Vagina (tissue), 2 donors: ENCODE measurements at places on chromosomes 6 and 20. TPM values are rescaled to one million over a fixed set of nuclear protein-coding genes. Genes with fewer than 3 reads are reported as not detected.

GRCh38 chr20:25273541-25274358, 25.9 kb downstream of the PYGB start:
- DNase-seq = no peak

EMILIN3 gene
- total RNA-seq = 5.6 TPM

DNA sequence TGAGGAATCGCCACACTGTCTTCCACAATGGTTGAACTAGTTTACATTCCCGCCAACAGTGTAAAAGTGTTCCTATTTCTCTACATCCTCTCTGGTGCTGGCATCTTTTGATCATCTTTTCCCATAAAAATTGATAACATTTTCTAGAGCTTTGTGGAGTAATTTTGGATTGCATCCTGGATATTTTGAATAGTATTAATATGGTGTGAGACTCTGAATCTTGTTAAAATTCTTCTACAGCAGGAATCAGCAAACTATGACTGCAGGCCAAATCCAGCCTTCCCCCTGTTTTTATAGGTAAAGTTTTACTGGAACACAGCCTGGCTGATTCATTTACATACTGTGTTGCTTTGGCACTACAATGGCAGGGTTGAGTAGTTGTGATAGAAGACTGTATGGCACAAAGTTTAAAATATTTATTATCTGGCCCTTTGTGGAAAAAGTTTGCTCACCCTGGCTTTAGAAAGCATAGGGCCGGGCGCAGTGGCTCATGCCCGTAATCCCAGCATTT, 15.0 kb upstream of the RNF8 start:
- no peak for DNase-seq

- no peak for DNase-seq
Observed at GRCh38 chr6:101534386-101534785, 140.9 kb downstream of the GRIK2 start.

GRCh38 chr20:12660918-12661317, 347.9 kb upstream of the SPTLC3 start:
- DNase-seq = no peak

DNA sequence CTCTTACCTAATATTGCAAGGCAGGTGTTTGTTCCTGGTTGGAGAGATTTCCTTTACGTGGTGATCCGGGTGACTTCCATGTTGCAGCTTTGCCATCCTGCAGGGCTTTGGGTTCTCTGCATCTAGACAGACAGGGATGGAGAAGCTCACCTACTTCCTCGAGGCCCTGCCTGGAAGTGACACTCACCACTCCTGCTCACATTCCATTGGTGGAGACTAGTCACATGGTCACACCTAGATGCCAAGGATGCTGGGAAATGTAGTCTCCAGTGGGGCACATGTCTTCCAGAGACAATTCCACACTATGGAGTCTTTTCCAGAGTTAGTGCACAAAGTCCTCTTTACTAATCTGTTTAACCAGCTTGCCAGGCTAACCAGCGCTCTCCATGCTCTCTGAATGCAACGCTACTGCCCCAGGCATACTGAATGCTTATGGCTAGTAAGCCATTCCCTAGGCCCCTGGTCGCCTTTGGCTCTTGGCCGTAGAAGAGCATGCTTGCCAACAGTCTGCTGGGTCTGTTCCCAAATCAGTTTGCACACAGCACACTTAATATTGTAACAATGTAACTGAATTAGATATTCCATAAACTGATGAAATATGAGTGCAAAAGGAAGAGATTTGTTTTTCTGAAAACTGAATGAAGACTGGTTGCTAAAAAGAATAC, 6.7 kb upstream of the KCNK15 start:
- DNase-seq = no peak

PNLDC1 gene
- total RNA-seq = not detected

DNA sequence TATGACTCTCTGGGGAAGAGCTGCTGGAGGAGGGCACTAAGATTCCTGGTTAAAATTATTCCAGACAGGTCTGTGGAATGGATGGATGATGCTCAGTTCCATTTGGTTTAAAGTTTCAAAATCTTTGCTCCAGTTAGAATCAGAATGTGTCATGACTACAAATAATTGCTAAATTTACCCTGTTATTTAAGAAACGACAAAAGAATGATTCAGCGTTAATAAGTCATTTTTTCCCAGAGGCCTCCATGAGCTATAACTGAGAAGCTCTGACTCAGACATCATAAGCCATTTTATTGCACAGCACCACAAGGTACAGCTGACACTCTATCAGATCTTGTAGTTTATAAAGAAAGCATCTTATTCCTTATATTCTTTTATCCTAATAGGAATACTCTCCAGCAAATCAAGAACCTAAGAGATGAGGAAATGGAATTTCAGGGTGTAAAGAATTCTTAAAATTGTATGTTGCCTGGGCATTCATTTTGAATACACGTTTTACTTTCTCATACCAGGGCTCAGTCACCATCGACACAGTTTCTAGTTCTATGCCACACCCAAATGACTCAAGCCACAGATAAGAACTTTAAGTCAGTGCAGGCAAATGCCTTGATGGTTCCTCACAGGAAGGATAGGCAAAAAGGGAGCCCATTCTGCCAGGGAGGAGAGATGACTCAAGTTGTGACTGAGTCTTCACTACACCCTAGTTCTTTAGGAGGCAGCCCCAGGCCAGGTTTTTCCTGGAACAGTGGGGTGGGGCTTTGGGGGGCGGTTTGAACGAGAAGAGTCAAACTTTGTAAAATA, 636.0 kb downstream of the MMUT start:
- no peak for DNase-seq

DNA sequence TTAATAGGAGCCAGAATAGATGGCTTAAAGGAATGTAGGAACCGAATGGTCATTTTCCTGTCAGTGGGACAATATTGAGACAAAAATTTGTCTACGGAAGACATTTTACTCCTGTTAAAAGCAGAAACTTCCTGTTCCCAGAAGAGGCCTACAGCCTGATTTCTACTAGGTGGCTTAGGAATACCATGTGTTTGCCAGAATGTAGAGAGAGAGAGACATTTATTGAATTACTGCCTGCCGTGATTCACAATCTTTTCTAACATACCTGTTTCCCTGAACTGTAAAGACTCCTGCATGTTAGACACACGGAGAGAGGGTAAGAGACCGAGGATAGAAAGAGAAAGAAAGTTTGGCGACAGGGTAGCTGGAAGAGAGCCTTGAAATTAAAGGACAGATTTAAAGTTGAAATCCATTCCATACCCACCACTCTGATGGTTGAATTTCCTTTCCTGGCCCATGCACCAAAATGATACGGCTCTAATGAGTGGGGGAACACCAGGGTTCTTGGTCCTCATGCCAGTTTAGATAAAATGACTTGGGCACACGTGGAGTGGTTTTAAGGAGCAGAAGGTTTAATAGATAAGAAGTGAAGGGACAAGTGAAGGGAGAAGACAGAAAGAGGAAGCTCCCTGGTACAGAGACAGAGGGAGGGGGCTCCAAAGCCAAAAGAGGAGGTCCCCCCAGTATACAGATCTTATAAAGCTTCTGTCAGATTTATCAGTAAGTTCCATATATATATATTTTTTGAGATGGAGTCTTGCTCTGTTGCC, 22.5 kb downstream of the NCOA3 start:
- DNase-seq = no peak

DNA sequence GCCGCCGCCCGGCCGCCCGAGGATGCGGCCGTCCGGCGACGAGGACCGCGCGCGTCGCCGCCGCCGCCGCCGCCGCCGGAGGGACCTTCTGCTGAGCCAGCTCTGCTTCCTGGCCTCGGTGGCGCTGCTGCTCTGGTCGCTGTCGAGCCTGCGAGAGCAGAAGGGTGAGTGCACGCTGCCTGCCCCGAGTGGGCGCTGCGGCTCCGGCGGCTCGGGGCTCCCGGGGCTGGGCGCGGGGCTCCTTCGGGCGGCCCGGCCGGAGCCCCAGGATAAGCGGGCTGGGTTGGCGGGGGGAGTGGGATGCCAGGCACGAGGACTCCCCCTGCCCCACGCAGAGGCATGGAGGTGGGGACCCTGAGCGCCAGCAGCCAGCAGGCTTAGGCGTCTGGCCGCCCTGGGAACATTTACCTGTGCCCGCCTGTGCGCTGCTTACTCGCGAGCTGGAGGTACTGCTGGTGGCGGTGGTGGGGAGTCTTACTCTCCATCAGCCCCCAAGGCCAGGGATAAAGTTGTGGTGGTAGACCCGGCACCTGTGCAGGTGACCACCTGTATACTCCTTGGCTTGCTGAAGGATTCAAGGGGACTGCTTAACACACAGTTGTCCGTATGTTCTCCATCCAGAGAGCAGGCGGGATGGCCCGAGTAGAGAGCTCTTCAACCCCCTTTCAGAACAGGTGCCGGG, 520 bp downstream of the SLC24A3 start:
- DNase-seq = no peak

MUC21 gene
- 207 TPM for total RNA-seq

DNA sequence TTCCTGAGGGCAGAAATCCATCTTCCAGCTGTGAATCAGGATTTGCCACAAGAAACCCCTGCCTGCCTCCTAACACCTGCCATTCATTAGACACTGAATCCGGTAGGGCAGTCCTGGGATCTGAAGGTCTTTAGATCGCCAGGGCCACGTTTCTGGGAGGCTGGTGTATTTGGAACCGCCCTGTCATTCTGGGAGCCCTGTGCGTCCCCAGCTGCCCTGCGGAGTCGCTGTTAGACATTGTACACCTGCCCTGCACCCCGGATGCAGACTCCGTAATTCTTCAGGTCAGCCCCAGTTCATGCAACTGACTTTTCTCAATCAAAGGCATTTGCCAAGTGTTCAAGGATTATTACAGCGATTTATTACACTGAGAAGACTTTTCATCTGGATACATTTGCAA, 193.2 kb downstream of the TBC1D7 start:
- no peak for DNase-seq

SLC25A27 gene
- 39.3 TPM for total RNA-seq

CCN6 gene
- not detected for total RNA-seq

DSP gene
- total RNA-seq = 802 TPM

- DNase-seq = no peak
Observed at GRCh38 chr20:23520185-23520584, 29.3 kb downstream of the CST8 start.

DNA sequence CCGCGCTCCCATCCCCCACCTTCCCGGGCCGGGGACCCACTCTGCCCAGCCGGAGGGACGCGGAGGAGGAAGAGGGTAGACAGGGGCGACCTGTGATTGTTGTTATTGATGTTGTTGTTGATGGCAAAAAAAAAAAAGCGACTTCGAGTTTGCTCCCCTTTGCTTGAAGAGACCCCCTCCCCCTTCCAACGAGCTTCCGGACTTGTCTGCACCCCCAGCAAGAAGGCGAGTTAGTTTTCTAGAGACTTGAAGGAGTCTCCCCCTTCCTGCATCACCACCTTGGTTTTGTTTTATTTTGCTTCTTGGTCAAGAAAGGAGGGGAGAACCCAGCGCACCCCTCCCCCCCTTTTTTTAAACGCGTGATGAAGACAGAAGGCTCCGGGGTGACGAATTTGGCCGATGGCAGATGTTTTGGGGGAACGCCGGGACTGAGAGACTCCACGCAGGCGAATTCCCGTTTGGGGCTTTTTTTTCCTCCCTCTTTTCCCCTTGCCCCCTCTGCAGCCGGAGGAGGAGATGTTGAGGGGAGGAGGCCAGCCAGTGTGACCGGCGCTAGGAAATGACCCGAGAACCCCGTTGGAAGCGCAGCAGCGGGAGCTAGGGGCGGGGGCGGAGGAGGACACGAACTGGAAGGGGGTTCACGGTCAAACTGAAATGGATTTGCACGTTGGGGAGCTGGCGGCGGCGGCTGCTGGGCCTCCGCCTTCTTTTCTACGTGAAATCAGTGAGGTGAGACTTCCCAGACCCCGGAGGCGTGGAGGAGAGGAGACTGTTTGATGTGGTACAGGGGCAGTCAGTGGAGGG, 2.8 kb downstream of the SOX4 start:
- no peak for DNase-seq
